ENCODE measurements at places on chromosomes 4 and X. TPM values are rescaled to one million over a fixed set of nuclear protein-coding genes. Genes with fewer than 3 reads are reported as not detected.

DNA sequence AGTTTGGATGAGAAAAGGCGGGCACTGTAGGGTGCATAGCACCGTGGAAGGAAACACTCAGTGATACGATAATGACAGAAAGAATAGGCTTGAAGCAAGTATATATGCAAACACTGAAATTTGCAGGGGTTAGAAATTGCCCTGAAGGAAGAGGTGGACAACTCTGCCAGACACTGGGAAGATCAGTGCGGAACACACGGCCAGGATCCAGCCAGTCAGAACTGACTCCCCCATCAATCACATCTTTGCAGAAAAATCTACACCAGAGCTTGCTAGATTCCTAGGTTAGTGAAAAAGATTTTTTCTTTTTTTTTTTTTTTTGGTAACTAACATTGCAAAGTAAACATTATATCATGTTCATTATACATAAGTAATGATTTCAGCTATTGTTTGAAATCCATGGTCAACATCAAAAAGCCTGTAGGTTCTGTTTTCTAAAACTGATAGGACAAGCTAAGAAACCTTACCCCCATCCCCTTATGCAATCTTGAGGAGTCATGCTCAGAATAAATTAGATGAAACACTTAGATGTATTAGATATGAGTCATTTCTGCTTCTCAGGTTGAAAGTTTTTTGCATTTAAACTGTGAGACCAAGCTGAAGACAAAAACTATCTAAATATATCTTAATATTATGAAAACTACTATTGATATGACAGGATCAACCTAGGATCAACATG, 38.9 kb downstream of the TRIML1 start:
- no peak for DNase-seq

- no peak for DNase-seq
These were observed 8.2 kb downstream of the SLC25A4 start for GRCh38 chr4:185151296-185151695.

- DNase-seq = no peak
These were observed 59.1 kb downstream of the FAM184B start for GRCh38 chr4:17722356-17722700.

DNA sequence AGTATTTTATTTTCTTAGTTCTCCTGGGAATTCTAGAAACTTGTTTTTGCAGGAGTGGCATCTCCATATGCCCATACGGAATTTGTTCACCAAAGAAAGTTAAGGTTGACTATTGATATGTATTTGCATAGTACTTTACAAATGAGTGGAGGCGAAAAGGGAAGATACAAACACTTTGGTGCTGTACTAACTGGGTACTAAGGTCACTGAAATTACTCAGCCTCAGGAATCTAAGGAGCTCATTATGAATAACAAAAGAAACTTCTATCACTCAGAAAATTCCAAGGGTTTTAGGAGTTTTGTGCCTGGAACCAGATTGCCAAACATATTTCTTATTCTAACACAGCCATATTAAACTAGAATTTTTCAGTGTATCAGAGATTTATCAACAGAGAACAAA, 27.4 kb upstream of the TMPRSS11B start:
- no peak for DNase-seq

GRCh38 chr4:42309361-42310260, 87.7 kb upstream of the SHISA3 start:
- DNase-seq = no peak

DNA sequence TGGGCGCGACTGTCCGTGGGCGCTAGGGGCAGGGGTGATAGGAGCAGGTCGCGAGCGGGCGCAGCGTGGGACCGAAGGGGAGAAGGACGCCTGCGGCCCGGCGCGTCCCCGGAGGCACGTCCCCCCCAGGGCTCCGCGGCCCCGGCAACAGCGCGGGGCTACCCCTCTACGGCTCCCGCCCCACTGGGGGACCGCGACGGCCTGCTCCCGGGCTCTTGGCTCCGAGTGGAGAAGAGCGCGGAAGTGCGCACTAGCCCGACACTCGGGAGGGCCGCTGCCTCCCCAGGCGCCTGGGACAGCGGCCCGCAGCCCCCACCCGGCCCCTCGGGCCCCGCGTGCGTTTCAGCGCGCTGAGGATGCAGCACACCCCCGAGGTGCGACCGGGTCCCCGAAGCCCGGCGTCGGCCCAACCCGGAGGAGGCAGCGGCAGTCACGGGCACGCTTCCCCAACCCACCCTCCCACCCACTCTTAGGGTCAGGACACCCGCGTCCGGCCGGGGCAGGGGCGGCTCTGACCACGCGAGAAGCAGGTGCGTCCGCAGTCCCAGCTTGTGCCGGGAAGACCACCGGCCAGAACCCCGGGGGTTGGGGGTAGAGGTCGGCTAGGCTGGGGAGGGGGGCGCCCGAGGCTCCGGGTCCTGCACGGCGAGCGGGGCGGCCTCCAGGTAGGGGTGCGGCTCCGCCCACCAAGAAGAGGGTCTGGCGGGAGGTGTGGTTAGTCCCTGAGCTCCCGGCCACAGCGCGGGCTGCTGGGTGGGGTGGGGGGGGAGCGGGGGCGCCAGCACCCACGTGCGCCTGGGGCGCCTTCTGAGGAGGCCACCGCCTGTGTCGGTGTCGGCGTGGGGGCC, 18.5 kb upstream of the NAT8L start:
- DNase-seq = no peak

The HGFAC gene
- not detected for total RNA-seq

The TRIML2 gene
- total RNA-seq = not detected
